ENCODE measurements at places on chromosomes 7 and 10.

- no peak for DNase-seq
These were observed 182.2 kb downstream of the PLXDC2 start for GRCh38 chr10:19998482-19998881.

DNA sequence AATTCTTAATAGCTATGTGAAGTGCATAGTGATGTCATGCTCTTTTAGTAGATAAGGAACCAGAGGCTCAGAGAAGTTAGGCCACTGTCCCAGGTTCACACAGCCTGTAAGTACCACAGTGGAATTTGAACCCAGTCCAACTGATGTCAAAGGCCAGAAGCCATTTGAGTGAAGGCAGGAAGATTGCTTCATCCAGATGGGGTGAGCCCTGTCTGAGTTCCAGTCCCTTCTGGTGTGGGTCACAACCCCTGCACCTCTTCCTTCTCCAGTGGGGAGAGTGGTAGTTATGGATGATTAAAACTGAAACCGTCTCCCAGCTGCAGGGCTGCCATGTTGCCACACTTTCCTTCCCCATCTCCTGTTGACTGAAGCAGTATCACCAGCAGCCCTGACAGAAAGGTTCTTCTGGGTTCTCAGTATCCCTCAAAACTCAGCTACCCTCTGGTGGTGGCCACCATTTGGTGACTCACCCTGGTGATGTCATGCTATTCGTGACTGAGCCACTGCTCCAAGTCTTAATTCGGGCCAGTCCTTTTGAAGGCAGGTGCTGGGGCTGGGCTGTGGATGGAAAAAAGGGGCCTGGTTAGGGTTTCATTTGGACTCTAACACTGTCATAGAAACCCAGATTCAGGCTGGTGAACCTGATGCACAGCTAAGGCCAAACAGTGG lies 1.5 kb upstream of the C10orf95 start:
- peak; percentile 34 for DNase-seq

DNA sequence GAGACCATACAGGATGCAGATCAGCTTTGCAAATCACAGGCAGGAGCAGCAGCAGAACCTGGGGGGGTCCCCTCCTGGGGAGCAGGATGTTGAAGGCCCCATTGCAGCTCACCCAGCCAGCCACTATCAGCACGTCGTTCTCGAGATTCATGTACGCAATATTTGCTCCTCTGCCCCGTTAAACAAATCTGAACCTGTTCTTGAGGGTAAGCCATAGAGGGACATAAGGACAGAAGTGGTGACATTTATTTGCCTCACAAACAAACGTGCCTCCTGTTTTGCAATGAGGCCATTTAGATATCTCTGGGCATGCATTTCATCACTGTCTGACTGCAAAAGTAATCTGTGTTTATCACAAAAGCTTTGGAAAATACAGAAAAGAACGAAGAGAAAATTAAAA lies 87.3 kb upstream of the BAIAP2L1 start:
- no peak for DNase-seq

GRCh38 chr7:43876241-43876640 lies 6.9 kb upstream of the MRPS24 start:
- DNase-seq: no peak

DNA sequence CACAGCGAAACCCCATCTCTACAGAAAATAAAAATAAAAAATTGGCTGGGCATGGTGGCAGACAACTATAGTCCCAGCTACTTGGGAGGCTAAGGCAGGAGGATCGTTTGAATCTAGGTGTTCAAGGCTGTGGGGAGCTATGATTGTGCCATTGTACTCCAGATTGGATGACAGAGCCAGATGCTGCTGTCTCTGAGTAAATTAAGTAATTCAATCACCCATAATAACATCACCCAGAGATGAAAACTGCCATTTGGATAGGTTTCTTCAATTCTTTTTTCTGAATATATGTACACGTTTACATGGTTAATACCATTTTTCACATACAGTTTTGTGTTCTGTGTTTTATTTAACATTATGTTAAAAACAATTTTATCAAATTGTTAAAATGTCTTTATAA lies 79.3 kb downstream of the WIPF3 start:
- DNase-seq: no peak

DNA sequence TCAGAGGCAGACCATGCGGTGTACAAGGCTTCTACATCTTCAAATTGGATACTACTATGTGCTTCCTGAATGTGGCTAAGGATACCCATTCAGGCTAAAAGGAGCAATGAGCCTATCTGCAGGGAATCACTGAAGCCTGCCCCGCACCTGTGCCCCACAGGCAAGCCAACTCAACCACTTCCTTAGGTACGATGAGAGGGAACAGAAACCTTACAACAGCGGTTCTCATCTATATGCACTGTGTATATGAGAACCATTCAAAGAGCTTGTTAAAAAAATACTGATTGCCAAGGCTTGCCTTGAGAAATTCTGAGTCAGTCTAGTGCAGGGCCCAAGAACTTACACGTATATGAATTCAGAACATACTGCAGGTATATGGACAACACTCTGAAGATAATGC lies 679.6 kb downstream of the PARD3 start:
- DNase-seq: no peak

DNA sequence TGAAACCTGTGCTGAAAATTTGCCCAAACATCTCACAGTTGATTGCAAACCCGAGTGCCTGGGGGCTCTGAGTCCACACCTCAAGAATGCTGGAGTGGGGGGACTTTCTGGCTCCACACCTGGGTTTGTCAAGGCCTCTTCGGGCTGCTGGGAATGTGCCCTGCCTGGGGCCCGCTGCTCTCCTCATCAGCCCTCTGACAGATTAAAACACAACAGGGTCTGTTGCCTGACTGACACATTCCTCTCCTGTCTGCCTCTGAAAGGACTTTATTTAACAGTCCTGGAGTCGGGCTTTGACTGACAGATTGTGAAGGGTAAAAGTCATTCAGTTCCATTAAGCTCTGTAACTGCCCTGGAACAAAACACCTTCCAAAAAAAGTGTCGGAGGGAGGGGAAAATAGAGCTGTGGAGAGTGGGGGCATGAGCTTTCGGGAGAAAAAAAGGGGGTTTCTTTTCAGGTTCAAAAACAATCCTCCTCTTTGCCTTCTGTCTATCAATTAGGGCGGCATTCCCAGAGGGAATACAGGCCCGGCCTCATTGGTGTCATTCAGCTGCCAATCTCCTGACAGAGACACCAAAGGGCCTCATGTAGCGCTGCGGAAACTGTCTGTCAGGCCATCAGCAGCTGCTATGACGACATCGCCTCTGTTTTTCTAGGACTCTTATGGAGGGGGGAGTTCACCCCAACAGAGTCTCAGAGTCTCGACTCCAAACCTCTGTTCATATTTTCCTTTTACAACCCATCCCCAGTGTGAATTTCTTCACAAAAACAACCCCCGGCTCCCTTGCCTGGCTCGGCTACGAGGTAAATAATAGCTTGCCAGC lies 398.8 kb upstream of the NFE2L3 start:
- no peak for DNase-seq

- DNase-seq: peak; percentile 90
These were observed 287.8 kb downstream of the GALNT17 start for GRCh38 chr7:71419546-71420337.

- no peak for DNase-seq
These were observed 15.0 kb downstream of the CYP51A1 start for GRCh38 chr7:92119213-92119759.

- DNase-seq: no peak
These were observed 16.4 kb upstream of the GSDME start for GRCh38 chr7:24773646-24774045.

GRCh38 chr7:73740212-73740611 lies 1.6 kb upstream of the ABHD11 start:
- no peak for DNase-seq

GRCh38 chr10:32217216-32217615 lies 129.7 kb downstream of the EPC1 start:
- DNase-seq: no peak

DNA sequence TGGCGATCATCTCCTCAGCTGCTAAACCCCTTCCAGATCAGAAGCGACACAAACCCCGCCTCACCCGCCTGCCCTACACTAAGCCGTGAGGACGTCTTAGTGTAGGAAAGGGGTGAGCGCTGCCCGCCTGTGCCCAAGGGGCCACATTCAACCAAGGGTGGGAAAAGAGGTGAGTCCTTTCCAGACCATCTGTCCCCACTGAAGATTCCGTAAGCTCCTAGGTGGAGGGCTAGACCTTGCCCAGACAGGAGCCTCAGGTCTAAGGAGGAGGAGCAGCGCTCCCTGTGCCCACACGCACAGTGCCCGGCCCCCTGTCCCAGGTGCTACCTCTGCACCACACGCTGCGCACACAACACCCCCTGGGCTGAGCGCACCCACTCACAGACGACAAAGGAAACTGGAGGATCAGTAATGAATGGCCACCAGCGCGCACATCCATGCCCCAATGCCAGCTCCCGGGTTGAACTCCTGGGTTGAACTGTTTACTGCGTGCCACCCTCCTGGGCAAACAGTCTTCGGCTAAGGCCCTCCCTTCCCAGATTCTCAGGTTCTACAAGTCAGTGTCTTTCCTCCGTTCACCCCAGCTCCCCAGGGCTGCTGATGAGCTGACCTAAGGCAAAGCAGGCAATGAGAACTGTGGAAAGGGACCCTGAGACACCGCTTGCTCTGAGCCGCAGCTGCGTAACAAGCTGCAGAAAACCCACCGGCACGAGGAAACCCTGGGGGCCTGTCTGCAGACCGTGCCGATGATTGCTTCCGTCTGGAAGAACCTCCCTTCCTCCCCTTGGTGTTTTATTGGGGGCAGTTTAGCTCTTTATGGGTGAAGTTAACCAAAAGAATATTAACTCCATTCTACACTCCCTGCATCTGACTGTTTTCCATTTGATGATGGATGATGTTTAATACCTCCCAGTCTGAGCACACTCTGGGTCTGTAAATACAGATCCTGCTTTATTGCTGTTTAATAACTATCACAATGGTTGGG lies 185.9 kb downstream of the MAD1L1 start:
- DNase-seq: peak; percentile 72

DNA sequence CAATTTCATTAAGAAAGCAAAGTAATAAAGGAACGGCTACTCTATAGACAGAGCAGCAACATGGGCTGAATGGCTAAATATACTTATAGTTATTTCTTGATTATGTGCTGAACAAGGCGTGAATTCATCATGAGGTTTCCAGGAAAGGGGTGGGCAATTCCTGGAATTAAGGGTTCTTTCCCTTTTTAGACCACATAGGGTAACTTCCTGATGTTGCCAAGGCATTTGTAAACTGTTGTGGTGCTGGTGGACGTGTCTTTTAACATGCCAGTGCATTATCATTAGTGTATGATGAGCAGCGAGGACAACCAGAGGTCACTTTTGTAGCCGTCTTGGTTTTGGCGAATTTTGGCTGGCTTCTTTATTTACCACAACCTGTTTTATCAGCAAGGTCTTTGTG lies 28.5 kb upstream of the ZMYND11 start:
- no peak for DNase-seq

DNA sequence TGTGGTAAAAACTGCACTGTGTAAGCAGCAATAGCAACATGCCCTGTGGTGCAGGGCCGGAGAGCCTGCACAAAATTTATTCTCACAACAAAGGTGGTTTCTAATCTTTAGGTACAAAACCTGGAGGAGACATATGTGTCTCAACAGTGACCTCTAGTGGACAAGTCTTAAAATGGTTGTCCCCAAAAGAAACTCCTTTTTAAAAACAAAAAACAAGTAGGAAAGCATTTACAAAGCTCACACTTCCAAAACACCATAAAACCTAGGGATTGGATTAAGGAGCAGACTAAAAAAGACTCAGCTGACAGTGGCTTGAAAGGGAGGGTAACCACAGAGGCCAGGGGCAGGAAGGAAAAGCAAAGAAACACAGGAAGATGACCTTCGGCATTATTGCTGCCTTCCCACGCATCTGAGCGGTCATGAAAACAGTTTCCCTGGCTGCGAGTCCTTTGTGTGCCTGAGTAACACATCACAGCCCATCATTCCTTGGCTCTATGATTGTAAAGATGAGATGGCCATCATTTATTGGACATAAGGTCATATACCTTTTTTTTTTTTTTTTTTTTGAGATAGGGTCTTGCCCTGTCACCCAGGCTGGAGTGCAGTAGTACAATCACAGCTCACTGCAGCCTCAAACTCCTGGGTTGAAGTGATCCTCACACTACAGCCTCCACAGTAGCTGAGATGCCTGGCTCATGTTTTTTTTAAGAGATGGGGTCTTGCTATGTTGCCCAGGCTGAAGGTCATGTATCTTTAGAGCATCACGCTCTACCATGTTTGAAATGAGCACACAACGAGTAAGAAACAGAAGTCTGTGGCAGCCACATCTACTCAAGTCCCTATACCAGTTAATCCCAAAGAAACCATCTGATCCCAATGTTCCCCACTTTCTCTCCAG lies 39.5 kb downstream of the RSU1 start:
- DNase-seq: peak; percentile 8

DNA sequence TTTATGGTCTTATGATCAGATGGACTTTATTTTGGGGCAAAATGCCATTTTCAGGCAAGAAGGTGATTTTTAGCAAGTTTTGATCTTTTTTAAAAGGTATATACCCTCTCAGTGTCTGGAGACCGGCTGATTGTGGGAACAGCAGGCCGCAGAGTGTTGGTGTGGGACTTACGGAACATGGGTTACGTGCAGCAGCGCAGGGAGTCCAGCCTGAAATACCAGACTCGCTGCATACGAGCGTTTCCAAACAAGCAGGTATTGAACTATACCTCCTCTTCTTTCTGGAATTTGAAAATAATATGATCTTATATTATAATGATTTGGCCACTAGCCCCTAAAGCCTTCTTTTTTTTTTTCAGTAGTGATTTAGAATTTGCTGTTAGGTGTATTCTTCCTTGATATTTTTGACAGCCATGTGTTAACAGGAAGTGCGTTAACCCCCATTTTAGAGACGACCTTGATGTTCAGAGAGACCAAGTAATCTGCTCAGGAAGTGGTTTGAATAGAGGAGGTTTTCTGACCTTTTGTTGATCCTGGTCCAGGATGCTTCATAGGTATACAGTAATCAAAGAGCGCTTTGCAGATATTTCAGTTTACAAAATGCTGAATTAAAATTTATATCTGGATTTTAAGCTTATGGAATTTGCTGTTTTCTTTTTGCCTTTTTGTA lies 6.2 kb downstream of the BUB3 start:
- DNase-seq: no peak

GRCh38 chr10:104049504-104050250 lies 36.0 kb downstream of the COL17A1 start:
- DNase-seq: no peak

DNA sequence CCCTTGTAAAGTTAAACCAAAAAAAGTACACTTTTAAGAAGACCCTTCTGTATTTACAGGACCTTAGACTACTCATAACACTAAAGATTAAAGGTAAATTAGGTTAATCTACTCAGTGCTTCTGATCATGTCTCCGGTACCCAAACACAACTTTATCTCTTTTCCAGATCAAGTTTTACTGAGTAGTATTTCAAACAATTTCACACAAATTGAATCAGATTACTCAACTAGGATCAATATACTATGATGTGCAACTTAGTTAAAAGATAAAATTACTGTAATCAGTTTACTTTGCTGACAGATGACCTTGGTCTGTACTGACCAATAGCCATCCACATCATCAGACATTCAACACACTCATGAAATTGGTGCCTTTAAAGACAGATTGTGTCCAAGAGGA lies 191.4 kb downstream of the SEMA3A start:
- no peak for DNase-seq

DNA sequence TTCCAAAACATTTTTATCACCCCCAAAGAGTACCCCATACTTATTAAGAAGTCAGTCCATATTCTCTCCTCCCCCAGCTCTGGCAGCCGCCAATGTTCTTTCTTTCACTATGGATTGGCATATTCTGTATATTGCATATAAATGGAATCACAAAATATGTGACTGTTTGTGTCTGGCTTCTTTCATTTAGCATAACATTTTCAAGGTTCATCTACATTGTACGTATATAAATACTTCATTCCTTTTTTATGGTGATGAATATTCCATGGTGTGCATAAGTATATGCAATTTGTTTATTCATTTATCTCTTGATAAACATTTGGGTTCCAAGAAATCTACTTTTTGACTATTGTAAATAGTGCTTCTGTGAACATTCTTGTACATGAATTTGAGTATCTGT lies 653.1 kb downstream of the XPNPEP1 start:
- no peak for DNase-seq

All from WERI-Rb-1 (cell line).